ENCODE measurements at places on chromosomes 2 and 18.

DNA sequence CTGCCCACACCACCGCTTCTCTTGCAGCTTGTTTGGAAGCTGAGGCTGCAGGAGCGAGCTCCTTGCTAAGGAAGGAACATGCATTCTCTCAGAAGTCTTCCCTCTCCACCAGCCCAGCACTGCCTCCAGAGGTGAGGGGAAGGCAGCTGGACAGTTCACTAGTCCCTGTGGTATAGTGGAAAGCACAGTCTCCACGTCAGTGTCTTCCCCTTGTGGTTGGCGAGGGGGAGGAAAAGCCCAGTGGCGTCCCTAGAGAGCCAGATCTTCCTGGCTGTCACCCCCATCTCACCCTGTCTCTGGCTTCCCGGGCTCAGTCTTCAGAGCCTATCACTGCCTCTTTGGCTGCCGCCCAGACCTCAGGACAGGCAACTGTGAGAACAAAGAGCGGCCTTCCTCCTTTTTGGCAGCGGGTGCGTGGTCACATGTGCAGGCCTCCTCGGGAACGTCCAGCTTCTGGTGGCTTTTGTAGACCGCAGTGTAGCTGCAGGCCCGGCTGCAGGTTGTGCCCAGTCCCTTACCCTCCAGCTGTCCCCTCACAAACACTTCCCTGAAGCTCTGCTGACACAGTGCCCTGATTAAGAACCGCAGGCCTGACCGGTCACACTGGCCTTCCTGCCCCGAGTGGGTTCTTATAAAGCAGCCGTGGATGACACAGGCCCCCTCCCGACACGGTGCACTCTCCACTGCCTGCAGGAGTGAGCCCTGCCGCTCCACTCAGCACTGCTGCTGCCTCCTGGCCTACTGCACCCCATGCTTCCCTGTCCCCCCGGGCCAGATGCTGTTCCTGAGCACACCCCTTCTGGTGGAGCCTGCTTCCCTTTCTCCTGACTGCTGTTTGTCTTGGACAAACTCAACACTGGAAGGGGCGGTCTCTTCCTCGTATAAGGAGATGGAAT, 90.9 kb downstream of the RNF144A start:
- no peak for DNase-seq

GRCh38 chr2:8794923-8795825, 42.2 kb downstream of the KIDINS220 start:
- DNase-seq = no peak

DNA sequence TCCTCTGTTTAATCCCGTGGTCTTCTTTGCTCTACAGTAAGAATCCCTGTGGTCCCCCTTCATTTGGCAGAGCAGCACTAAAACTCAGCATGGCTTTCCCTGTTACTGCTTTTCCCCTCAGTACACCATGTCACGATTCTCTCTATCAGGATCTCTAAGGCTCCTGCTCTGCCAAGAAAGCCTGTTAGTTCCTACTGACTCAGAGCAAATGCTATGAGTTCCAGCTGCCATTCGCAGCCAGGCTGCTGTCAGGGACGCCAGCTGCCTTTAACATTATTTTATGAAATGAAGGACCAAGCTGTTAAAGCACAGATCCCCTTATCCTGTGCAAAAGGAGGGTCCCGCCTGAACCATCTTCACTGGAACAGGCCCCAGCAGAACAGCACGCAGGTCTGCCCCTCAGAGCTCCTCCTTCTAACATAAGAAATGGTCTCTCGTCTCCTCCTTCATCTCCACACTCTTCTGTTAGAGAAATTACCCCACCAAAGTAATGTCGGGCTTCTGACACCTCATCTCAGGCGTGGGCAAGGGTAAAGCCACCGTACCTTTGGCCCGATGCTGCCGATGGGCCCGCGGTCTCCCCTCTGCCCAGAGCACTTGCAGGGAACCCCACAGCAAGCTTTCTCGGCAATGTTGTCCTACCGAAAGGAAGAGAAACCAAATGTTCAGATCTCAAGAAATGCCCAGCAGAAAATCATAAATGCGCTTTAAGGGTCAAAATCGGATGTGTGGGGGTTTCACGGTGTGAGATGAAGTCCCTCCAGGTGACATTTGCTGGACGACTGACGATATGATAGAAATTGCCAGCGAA, 52.6 kb downstream of the COL6A3 start:
- DNase-seq = no peak

- no peak for DNase-seq
Observed at GRCh38 chr18:70322928-70323327, 34.1 kb downstream of the SOCS6 start.

DNA sequence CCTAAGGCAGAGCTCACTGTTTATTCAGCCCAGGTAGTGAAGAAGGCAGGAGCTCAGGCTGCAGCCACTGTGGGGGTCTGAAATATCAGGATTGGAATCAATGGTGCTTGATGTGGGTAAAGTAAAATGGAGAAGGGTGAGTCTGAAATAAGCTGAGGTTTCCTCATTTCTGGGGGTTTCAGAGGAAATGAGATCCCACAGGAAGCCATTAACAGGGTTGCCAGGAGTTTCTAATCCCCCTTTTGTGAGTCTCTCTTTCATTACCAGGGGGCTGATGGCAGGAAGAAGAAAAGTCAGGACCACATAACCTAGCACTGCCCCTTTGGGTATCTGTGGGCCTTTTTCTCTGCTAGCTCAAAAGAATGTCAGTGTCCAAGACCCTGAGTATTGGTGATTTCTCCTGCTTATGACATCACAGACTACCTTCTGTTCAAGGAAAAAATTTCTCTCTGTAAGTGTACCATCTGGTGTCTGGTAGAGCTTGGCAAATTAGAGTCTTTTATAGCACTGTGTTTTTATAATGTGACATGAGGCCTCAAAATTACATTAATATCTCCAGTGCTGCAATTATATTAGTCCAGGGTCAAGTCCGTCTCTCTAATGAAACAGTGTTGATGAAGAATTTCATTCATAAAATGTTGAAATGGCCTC, 56.0 kb downstream of the LBH start:
- no peak for DNase-seq

- no peak for DNase-seq
Observed at GRCh38 chr2:170141865-170142264, 36.1 kb upstream of the MYO3B start.

DNA sequence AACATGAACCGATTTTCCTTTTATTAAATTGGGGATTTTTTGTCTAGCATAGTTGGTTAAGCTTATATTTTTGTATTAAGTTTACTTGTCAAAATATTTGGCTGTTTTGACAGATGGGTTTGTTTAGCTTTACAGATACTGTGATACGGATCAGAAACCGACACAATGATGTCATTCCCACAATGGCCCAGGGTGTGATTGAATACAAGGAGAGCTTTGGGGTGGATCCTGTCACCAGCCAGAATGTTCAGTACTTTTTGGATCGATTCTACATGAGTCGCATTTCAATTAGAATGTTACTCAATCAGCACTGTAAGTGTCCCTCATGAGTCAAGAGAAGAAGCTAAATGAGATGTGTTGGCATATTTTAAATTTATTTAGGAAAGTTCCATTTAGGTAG, 8.5 kb downstream of the PDK1 start:
- no peak for DNase-seq

DNA sequence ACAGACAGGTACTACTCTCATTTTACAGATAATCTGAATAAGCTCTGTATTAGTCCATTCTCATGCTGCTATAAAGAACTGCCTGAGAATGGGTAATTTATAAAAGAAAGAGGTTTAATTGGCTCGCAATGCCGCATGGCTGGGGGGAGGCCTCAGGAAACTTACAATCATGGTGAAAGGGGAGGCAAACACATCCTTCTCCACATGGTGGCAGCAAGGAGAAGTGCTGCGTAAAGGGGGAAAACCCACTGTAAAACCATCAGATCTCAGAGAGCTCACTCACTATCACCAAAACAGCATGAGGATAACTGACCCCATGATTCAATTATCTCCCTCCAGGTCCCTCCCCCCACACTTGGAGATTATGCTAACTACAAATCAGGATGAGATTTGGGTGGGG, 254.4 kb downstream of the KCNE4 start:
- peak; percentile 5 for DNase-seq

DNA sequence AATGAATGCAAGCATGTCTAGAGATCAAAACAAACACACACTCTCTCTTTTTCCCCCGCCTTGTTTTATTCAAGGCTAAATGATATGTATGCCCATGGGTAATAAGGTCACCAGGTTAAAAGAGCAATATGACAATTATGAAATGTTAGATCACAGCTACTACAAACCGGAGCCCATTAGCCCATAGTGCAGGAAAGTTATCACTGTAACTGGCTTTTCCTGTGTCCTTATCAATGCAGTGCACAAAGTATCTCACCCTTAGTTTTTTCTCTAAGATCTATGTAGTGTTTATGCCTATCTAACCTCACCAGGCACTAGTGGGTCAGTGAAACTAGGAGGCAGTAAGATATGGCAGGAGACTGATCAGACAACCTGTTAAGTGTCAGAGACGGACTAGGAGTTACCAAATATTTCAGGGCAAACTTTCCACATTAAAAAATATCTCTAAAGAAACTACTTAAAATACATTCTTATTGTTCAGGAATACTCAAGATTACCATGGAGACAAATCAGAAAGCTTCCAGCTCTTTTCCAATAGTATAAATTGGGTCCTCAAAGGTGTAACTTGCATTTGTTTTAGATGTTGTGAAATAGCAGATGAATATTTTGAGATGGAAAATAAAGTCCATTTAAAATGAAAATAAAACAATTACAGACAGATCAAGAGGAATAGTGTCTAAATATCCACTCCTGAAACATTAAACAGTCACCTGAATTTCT, 282.2 kb downstream of the EXOC6B start:
- no peak for DNase-seq

GRCh38 chr2:206533977-206534376, 90.6 kb downstream of the ADAM23 start:
- DNase-seq = no peak

DNA sequence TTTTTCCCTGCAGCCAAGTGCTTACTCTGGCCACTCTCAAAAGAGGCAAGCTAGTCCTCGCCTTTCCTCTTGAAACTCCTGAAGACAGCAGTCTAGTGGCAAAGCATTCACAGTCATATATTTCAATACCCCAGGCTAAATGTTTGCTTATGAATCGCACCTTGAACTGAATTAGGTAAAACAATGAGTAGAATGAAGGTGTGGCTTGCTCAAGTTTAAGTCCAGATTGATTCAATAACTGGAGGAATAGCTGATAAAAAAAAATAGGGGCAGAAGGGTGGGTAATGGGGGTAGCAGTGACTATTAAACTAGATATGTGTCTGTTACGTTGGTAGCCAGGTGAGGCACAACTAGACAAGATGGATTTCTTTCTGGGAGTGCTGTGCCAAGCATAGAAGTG, 88.2 kb upstream of the EPB41L3 start:
- DNase-seq = no peak

DNA sequence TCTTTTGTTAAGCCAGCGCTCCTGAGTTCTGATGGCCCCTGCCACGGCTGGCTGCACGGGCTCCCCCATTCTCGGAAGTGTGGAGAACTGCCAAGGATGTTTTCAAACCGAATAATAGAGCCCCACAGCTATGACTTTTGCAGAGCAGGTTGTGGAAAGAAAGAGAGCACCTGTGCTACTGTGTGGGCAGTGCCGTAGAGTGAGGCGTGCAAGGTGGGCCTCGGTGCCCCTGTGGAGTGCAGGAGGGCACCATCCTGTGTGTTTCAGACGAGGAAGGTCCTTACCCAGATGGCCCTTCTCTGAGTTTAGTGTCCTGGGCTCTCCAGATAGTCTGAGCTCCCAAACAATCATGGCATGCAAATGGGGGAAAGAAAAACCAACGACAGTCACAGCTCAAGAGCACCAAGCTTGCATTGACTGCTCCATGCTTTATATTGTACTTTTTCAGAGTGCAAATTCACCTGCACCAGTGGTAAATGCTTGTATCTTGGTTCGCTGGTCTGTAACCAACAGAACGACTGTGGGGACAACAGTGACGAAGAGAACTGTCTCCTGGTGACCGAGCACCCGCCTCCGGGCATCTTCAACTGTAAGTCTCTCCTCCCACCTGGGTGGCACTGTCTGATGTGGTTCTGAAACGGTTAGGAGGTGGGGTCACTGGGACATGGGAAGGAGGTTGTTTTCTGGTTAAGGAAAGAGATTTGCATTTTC, 219.4 kb downstream of the LDLRAD4 start:
- DNase-seq = peak; percentile 75

DNA sequence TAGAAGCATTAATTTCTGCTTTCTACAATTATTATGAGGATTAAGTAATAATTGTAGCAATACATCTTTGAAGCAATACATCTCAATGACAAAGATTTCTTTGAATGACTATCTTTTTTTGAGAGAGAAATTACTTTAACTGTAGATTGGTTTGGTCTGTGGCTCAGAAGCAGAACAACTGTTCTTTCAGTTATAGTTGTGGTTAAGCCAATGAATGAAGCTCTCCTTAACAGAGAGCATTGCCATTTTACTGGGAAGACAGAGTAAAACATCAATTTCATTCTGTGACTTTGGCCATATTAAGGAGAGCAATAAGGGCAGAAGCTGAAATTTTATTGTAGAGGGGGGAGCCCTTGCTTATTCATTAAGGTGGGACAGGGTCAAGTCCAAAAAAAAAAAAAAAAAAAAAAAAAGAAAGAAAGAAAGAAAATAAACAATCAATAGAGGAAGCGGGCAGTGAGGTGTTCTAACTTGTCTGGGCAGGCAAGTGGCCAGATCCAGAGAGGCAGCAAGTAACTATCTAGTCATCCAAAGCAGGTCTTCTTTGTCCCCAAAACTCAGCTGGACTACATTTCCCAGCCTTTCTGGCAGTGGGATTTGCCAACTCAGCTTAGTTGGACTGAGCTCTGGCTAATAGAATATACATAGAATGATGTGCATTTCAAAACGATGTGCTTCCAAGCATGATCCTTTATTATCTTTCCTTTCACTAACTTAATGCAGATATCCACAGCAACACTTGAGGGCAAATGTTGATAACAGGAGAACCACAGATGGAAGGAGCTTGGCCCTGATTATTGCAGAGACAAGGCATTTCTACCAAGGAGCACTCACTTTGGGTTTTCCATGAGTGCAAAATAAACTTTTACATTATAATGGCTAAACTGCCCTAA, 462.7 kb upstream of the CDH20 start:
- no peak for DNase-seq

DNA sequence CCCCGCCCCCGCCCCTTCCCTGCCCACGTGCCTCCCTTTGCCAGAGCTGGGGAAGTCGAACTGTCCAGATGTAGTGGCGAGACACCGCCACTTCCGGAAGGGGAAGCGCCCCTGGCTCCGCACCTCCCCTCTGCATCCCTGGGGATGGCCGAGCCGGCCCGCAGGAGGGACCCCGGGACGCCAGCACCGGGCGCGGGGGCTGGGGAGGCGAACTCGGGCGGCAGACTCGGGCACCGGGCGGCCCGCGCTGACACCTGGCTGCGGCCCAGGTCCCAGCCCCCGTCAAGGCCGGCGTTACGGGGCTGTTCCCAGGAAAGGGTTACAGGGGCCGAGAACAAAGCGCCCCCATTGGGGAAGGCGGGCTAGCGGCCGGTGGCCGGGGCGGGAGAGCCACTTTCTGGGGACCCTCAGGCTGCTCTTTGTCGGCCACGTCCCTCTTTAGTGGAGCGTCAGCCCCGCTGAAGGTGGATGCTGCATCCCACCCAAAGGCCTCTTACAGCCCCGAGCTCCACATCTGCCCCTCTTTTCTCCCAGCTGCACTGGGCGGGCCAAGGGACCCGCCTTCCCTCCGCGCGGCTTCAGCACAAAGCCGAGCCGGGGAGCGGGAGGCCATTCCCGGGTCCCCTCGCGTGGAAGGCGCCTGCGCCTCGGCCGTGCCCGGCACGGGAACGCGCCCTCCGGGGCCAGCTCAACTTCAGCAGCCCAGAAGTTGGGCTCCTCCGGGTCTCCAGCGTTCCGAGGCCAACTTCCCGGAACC, 1.3 kb downstream of the SDC1 start:
- DNase-seq = no peak
